Caco-2 (cell line): ENCODE measurements at places on chromosomes 4 and X.

GRCh38 chr4:41477181-41477905 lies 60.6 kb upstream of the LIMCH1 start:
- DNase-seq = no peak

- DNase-seq = peak; percentile 44
Observed at GRCh38 chr4:57100979-57101651, 9.1 kb downstream of the IGFBP7 start.

DNA sequence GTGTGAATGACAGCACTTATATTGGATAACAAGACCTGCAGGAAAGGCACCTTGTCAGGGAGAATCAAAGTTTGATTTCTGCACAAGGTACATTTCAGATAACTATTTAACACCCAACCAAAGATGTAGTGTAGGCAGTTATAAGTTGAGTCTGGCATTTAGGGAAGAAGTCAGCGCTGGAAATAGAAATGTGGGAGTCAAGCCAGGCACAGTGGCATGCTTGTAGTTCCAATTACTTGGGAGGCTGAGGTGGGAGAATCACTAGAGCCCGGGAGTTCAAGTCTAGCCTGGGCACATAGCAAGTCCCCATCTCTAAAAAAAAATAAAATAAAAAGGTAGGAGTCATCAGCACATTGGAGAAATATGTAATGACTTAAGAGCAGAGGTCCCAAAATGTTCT lies 295.1 kb downstream of the ZNF674 start:
- DNase-seq = no peak

DNA sequence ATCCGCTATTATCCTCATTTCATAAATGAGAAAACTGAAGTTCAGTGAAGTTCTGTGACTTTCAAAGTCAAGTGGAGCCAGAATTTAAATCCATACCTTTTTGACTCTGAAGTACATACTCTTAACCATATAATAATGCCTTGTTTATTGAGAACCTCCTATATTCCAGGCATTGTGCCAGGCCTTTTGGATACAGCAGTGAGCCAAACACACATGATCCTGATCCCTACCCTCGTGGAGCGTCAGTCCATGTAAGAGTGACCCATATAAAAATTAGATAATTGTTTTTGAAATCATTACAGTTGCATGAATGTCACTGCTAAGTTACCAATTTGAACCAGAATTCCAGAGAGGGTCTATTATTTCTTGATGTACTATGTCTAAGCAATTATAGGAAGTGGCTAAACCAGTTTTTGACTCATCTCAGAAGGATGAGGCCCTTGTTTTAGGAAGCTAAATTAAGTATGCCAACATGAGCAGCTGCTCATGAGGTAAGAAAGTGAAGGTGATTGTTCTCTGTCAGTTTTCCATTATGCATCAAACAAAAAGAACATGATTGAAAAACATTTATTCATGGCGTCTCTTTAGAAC lies 289.5 kb downstream of the GLUD2 start:
- no peak for DNase-seq

DNA sequence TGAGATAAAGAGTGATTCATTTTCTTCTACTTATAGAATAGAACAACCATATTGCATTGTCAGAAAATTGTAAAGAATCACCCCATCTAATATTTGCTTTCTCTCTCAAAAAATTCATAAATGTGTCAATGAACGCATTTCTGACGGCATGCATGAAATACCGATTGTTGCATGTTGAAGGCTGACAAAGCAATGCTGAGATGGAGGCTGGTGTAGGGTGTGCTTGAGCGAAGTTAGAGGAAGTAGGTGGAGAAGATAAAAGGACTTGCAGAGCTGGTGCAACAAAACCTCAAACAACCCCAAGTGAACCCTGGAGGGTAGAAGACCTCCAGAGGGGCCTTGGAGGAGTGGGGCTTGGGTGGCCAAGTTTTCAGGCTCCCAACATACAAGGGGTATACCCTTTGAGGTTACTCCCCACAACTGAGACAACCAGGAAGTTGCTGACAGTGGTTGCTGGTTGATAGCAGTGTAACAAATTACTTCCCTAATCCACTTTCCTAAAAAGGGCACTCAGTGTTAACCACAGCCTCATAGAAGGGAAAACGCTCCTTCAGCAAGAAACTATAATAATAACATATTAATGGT lies 452.7 kb downstream of the NLGN4X start:
- DNase-seq = no peak

DNA sequence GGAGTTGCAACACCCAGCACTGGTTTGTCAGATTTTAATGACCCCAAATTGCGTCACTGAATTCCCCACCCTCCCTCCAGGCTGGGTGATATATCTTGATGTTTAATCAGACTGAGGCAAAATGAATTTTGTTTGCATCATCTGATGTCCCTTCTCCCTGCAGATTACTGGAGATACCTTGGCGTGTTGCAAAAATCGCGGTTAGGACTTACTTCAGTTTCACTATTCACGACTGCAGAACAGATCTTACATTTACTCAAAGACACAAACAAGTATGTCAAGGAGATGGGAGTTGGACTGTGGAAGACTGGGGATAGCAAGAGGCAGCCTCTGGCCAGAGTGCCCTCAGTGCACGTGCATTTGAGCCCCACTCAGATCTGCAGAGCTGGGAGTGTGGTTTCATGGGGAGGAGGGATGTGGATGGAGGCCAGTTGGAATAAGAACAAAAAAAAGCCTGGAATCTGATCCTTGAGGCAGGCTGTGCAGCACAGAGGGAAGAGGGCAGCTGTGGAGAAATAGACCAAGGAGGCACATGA lies 92.2 kb upstream of the MTM1 start:
- DNase-seq = no peak

GRCh38 chrX:13498238-13498637 lies 71.2 kb upstream of the EGFL6 start:
- no peak for DNase-seq

DNA sequence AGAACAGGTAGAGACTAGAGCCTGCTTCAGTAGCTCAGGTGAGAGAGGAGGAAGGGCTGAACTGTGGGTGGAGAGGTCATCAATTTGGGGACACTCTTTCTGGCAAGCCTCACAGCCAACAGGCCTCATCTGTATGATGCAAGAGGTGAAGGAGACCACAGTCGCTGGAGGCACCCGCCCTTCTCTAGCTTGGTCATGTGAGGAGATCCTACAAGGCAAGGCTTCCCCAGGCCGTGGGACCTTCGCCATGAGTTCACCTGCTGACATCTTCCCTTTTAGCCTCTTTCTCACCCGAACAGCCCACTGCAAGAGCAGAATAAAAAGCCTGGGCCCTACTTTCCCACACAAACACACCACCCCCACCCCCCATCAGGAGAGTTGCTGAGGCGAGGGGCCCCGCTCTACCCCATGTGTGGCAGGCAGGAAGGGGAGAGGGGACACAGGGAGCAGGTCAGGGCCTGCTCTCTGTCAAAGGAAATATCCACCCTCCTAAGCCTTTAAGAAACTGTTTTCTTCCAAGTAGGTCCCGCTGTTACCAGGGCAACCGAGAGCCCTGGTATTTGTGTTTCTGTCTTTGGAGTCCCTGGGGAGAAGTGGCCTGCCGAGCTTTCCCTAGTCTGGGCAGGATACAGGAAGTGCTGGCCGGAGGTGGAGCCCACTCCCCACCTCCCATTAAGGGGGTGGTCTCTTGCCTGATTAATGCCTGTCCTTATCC lies 8.1 kb downstream of the RTL5 start:
- no peak for DNase-seq

DNA sequence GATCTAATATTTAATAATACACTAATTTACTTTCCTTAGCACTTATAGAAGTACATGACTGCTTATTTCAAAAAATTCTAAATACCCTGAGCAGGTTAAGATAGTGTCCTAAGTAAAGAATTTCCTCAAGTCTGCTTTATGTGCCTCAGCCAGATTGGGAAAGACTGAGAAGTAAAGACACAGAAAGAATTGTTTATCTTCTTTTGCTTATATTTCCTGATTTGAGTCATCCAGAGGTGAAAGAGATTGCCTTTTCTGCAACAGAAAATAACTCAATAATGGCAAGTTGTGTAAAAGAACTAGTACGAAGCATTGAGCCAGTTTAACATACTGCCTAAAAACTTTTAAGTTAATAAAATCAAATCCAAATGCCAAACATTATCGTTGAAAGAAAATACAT lies 45.0 kb downstream of the NAF1 start:
- no peak for DNase-seq

DNA sequence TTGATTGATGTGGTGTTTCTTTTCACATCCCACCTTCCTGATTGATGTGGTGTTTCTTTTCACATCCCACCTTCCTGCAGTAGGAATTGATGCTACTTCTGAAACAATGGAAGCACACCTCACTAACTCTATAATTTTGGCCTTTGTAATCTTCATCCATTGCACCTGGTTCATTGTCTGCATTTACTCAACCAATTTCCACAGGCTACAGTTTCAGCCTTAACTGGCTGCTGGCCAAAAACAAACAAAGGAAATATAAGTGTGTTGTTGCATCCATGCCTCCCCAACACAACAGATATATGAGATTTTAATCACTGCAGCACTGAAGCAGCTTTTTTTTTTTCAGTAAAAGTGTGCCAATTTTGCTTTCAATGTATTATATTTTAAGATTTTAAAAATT lies 867.6 kb upstream of the PCDH7 start:
- no peak for DNase-seq

DNA sequence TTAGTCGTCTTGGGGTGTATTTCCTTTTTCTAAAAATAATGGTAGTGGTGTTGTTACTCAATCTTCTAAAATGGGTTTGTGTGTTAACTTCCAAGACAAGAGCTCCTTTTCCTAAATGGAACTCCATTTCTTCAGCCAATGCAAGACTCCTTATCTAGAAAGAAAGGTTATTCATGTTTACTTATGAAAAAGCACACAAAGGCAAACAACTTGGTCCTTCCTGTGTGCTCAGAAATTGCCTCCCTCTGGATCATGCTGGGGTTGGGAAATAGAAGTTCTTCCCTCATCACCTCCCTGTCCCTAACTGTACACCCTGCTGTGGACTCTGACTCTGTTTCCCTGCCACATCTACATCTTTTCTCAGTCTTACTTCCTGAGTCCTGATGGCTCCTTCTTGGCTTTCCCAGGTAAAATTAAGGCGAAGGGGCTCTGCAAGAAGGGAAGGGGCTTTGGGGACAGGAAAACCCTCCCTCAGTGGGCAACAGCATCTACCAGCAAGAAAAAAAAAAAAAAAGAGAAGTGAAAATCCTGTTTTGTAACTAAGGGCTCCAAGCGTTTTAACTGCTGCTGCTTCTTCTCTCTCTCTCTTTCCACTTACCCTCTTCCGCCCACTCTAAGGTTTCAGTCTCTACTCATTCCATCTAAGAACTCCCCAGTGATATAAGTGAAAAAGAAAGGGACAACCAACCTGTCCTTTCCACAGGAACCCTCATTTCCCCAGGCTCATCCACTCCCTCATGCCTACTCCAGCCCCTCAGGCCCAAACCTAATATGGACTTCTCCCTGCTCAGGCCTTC lies 19.8 kb upstream of the TASL start:
- DNase-seq = no peak

- peak; percentile 83 for DNase-seq
Observed at GRCh38 chr4:37452952-37453280, 208.4 kb downstream of the NWD2 start.

- DNase-seq = no peak
Observed at GRCh38 chr4:38313175-38313574, 350.8 kb upstream of the KLF3 start.

DNA sequence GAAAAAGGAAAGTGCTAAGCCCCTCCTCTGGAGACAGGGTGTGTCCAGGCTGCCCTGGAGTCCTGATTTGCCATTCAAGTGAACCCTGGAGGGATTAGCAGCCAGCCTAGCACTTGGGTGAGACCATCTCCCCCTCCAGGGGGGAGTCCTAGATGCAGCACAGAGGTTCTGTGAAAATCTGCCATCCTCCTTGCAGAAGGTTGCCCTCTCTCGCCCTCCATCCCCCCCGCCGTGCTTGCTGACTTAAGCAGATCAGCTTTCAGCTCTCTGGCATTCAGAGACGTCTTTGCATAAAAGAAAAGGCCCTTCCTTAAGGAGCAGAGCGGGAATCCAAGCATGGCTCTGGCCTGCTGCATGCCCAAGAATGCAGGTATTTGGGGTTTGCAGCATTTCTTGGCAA lies 102.1 kb upstream of the SCML1 start:
- DNase-seq = peak; percentile 91

DNA sequence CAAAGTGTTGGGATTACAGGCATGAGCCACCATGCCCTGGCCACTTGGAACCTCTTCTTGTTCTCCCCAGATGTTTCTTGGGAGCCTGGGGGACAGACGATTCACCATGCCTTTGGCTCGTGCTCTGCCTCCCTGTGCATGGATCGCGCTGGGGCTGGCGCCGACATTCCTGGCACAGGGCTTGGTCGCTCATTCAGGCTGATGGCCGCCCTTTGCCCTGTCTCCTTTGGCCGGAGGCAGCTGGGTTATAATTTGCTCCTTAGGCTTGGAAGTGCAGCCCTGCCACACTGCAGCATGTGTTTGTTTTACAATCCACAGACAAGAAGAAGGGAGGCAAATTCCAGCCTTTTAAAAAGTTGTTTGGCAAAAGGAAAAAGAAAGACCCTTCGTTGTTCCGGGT lies 115.3 kb downstream of the AASDH start:
- DNase-seq = no peak

DNA sequence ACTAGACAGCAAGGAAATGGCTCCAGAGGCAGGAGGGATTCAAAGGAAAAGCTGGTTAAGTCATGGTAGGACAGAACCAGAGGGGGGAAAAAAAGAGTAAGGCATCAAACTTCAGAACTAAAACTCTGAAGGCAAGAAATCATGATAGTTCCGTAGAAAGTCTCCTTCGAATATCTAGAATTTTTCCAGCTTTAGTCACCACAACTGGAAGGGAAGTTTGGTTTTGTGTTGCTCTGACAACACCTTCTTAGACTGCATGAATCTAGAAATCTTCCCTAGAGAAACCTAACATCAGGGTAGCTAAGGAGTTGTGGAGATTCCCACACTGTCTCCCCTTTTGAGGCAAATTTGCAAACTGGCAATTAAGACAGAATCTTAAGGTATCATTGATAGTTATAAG lies 33.7 kb downstream of the AMMECR1 start:
- no peak for DNase-seq

GRCh38 chr4:122674371-122674770 lies 53.5 kb upstream of the IL21 start:
- no peak for DNase-seq

DNA sequence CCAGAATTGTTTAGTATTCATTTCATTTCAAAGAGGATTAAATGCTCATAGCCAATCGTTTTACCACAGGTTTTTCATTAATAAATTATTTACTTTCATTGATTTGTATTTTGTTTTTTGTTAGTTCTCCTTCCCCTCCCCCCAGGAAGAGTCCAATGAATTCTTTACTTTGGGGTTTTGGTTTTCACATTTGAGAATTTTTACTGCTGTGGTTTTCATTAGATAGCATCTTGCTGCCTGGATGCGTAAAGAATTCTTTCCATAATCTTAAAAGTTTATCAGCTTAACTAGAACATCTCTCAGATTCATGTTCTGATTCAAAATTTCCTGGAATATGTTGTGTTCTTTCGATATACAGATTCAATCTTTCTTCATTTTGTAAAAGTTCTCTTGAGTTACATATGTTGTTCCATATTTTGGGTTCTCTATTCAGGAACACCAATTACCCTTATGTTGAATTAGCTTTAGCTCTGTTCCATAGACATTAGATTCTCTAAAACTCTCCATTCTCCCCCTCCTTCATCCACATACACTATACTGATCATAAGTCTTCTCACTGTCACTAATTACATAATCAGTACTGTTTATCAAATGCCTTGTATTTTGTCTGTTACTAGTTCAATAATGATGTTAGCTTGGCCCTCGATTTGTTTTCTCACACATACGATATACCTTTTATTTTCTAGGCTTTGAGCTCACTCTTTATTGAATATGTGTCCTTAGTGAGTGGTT lies 184.4 kb downstream of the CAMK2D start:
- DNase-seq = no peak

- no peak for DNase-seq
Observed at GRCh38 chr4:189285377-189285776, 655.3 kb upstream of the FRG1 start.
